Activated gamma-delta T cell treated with Interleukin-2 at 50 U/mL for 16 hours (primary cell): ENCODE measurements at places on chromosomes 7 and 10.
A peak's percentile ranks its signal among the peaks of the same experiment; 100 is the strongest.

DNA sequence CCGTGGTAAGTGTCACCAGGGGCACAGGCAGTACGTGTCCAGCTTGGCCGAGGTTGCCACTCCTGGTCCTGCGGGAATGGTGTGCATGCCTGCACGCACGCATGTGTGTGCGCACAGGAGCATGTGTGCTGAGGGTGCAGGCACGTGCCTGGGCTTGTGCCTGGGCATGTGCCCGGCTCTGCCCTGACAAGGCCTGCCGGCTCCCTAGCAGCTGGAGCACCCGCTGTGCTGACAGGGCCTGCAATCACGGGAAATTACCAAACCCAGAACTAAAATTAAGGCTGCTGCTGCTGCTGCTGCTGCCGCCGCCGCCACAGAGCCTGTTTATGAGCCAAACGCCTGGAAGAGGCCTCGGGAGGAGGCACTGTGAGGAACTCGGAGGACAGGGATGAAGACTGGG lies 28.7 kb downstream of the GHRHR start:
- no peak for DNase-seq

DNA sequence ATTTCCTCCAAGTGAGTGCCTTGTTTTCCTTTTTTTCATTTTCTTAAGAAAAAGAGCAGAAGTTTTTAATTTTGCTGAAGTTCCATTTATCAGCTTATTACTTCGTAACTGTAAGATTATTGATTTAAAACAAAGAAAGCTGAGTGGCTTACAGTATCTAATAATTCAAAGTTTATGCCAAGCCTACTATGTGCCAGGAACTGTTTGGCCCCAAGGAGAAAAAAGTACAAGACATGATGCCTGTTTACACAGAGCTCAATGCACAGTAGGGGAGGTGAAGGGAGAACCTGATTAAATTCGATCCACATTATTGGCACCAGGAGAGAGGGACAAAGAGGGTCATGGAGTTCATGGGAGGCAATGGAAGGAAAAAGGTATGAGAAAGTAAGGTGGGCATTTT lies 419.3 kb upstream of the ZMIZ1 start:
- no peak for DNase-seq

DNA sequence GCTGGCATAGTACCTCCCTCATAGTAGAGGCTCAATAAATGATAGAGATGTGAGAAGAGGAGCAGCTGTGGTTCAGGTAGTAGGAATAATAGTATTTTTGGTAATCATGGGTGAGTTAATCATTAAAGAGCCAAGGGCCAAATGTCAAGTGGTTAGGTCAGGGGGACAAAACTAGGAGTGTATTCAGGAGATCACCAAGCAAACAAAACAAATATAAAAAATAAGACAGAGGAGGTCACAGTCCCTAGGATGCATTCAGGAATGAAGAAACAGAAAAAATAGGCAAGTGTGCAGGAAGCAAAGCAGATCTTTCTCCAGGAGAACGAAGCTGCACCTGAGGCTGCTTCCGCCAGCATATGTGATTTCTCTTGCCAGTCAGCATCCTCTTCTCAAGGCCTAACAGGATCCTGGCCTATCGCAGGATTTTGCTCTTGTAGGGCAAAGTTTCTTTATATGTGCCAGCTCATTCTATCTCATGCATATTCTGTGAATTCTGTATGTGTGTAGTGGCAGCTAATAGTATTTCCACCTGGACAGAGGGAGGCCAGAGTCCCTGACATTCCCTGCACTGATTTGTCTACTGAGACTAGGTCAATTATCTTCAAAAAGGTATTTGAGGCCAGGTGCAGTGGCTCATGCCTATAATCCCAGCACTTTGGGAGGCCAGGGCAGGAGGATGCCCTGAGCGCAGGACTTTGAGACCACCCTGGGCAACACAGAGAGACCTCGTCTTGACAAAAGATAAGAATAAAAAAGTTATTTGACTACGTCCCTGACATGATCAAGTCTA lies 82.7 kb downstream of the AKR1D1 start:
- no peak for DNase-seq

GRCh38 chr7:87152897-87153641 lies 816 bp downstream of the DMTF1 start:
- DNase-seq: peak; percentile 29

DNA sequence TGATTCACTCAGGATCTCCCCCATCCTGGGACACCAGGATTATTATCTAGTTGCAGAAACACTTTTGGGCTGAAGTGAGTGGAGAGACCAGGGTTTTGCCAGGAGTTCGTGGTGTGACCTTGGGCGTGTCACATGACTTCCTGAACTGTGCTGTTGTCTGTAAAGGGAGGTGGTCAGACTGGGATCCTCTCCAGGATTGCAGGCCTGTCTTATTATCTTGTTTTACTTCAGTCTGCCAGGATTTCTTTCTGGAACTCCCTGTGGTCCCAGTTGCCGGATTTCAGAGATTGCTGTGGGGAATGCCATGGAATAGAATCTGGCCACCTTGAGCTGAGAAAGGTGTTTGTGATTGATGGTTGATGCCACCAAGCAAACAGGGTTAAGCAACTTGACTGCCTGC lies 35.8 kb downstream of the CRCP start:
- no peak for DNase-seq
